RWPE2 (cell line): ENCODE measurements at places on chromosomes 6 and 20.

DNA sequence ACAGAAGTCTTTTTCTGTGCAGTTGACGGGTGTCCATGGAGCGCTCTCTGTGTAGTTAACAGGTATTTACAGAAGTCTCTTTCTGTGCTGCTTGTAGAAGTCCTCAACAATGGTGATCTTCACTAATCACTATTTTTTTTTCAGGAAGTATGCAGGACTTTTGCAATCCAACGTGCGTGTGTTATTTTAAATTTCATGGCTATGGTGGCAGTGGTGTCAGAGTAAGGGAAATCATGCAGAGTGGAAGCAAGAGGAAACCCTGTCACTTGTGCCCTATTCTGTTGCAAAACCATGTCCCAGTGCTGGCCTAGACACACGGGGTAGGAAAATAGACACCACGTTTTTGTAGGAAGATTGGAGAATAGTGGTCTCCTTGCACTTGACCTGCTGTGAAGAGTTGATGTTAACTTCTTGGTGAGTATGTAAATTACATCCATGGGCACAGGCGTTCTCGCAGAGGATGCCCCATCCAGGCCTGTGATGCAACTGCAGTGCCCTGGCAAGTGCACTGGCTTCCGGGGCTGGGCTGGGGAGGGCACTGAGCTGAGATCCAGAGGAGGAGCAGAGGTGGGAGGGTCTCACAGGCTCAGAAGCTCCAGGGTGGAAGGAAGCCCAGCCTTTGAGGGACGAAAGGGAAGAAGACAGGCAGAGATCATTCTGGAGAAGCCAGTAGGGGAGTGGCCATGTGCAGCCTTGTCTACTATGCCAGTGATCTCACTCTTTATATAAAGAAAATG lies 146.5 kb downstream of the SYCP2 start:
- peak; percentile 77 for DNase-seq

DNA sequence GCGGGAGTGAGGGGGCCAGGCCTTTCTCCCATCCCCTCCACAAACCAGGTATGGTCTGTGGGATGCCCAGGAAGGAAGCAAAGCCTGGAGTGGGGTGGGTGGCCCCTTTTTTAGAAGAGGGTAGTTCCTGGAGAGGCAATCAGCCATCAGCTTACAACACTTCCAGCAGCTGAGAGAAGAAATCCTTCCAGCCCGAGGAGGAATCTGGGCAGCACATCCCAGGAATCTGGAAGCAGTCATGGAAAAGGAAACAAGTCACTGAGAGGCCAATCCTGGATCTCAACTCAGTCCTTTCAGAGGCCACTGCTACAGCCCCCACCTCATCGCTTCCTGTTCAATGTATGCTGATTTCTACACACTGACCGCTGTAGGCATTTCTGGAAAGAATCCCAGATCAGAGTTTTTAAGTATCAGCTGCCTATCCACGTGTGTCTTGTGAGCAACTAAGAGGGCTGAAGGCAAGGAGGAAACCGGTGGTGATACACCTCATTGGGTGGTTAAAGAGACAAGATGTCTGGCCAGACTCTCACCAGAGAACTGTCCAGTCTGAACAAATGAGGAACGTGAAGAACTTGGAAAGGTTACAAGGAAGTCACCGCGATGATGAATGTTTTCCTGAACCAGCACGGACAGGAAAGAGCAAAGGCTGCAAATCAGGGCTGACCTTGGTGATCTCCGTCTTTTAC lies 92.9 kb upstream of the SHLD1 start:
- peak; percentile 89 for DNase-seq

GRCh38 chr20:46023999-46024398 lies 5.0 kb upstream of the SLC12A5 start:
- DNase-seq: no peak

DNA sequence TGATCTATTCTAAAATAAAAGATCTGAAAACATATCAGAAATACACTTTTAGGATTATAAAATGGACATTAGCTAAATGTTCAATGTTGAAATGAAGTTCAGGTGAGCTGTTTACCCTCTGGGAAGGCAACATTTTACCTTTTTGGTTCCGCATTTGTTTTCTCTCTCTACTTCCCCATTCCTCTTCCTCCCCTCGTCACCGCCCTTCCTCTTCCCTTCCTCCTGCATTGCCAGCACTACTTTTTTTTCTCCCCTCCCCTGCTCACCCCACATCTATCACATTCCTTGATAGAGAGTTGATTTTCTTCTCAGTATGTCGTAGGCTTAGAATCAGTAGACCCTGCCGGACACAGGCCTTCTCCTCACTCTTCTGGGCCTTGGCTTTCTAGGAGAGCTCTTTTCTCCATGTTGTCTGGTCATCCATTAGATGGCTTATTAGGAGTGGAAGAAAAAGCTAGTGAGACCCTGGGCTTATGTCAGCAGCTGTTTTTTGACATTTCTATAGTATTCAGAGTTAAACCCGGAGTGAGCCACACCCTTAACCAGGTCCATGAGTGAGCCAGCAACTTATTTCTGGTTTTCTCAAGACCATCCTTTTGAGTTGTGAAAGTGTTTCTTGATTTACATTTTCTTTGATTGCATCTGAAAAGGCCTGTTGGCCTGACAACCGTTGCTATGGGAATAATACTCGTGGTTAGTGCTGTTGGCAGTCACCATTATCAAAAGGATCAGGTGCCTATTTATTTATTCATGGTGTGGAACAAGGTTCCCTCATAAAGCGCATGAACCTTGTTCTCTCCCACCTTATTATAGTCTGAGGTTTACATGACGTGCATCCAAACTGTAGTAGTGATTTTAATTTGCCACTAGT lies 90.9 kb downstream of the DTD1 start:
- DNase-seq: no peak
